ENCODE measurements at places on chromosomes 5 and 9.

DNA sequence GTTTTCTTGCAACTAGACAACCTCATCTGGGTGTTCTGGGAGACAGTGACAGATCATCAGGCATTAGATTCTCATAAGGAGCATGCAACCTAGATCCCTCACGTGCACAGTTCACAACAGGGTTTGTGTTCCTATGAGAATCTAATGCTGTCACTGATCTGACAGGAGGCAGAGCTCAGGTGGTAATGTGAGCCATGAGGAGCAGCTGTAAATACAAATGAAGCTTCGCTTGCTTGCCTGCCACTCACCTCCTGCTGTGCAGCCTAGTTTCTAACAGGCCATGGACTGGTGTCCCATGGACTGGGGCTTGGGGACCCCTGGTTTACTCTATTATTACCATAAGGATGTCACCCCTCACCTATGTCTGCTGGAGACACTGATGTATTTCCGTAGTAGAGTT lies 166.8 kb downstream of the PSAT1 start:
- DNase-seq: no peak

GRCh38 chr5:129063483-129064113 lies 31.0 kb upstream of the ISOC1 start:
- DNase-seq: no peak

DNA sequence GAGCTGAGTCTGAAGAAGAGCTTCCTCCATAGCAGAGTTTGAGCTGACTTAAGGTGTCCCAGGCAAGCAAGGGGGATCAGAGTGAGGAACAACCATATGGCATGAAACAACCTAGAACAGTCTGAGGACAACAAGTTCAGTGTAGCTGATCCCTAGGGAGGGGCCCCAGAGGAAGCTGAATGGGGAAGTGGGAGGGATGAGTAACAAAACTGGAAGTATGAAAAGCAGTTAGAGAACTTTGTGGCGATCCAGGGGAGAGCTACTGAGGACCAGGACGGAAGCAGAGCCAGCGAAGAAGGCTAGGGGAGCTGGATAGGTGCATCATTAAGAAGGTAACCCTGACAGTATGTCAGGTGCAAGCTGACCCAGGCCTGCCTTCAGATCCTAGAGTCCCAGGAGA lies 580.8 kb downstream of the BNC2 start:
- no peak for DNase-seq

DNA sequence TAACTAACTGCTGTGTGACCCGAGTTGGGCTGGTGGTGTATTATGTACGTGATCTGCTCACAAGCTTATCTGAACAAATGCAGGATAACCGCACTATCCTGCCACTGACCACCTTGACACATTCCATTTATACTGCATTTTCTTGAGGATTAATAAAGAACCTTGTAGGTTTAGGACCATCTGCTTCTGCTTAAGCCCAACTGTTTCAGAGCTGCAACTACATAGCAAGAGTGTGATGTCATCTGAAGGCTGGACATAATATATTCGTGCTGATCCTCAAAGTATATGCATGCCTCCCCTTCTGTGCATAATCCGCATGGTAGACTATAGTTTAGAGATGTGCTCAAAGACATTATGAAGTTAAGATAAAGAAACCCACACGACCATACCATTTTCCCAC lies 435.9 kb downstream of the BNC2 start:
- no peak for DNase-seq

GRCh38 chr9:22103685-22104575 lies 94.8 kb upstream of the CDKN2B start:
- no peak for DNase-seq

GRCh38 chr5:137735555-137736284 lies at the start of gene KLHL3:
Gene KLHL3, minus strand, starts transcription at chr5:137736089. Its CDS starts 443 bp downstream, at chr5:137735646.
- DNase-seq: no peak

DNA sequence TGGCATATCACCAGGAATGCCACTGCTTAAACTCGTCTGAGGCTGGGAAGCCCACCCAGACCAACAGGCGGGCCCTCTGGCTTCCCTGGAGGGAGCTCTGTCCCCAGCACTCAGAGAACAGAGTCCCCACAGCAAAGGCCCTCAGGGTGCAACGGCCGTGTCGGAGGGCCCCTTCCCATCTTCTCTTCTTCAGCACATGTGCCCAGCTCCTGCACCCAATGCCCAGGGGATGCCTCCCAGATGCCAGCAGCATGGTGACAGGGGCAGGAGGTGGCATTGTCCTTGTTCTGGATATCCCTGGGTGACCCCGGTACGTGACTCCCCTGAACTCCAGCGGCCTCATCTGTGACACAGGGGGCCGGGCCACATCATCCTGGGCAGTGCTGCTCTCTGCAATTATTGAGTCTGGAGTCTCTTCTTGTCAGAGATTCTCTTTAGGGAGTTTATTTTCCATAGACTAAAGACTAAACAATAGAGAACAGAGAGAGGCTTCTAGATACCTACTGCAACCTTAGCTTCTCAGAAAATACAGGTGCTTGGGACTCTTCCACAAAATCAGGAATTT lies 13.6 kb upstream of the OLFM1 start:
- DNase-seq: no peak

DNA sequence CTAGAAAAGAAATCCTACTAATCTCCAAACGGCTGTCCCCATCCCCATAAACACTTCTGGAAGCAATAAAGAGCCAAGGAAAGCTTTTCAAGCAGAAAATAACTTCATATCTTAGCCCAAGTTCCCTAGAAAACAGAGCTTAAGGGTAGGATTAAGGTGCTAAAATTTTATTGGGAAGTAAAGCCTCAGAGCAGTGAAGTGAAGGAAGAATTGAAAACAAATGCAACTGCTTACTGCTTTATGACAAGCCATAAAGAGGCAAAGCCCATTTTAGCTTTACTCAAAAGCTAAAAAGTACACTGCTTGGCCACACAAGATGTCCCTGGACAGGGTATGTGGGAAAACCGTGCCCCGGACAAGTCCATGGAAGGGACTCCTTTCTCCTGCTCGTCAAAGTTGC lies 59.7 kb downstream of the APTX start:
- DNase-seq: no peak

DNA sequence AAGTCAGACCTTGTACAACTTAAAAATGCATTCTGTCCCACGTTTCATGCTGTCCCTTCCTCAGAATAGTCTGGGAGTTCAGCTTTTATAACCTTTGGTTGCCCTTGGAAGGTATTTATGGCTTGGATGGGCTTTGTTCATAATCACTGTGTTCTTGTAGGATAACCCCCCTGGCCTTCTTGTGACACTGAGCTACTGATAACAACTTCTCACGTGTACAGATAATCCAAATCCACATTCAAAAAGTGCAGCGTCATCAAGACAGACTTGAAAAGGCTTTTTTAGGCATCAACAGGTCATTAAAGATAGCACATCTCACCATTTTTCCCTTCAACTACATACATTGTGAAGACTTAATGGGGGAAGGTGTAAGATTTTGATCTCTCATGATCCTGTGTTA lies 42.0 kb downstream of the SLC1A3 start:
- DNase-seq: no peak

DNA sequence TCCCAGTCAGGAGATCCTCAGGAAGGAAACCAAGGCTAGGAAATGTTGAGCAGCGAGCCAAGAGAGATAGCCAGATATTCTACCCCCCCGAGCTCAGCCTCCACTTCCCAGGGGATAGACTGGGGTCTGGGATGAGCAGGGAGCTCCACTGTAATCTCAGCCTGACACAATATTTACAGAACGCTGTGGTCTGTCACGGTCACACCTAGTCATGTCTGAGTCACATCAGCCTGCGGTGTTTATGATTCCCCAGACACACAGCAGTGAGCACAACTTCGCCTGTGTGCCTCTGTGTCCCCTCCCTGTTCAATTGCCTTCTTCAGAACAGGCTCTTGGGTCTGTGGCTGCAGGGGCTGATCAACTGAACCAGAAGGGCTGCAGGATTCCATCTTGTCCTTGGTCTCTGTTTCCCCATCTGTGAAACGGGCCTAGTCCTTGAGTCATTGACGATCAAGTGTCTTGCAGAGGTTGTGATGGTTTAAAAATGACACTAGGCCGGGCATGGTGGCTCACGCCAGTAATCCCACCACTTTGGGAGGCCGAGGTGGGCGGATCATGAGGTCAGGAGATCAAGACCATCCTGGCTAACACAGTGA lies 8.6 kb upstream of the PRRX2 start:
- no peak for DNase-seq

DNA sequence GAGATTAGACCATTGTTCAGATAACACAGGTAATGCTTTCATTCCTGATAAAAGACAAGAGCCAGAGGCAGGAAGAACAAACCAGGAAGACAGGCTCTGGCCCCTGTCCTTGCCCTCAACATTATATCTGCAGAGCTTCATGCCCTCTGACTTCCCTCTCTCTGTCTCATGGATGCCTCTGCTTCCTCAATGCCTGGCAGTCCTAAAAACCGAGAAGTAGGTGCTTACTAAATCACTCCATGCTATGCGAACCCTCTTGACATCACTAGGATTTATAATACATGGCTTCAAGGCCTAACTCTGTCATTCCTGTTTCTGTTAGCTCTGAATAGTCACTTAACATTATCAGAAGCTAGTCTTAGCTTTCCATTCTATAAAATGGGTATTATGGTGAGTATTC lies 117.8 kb downstream of the TLR4 start:
- no peak for DNase-seq

DNA sequence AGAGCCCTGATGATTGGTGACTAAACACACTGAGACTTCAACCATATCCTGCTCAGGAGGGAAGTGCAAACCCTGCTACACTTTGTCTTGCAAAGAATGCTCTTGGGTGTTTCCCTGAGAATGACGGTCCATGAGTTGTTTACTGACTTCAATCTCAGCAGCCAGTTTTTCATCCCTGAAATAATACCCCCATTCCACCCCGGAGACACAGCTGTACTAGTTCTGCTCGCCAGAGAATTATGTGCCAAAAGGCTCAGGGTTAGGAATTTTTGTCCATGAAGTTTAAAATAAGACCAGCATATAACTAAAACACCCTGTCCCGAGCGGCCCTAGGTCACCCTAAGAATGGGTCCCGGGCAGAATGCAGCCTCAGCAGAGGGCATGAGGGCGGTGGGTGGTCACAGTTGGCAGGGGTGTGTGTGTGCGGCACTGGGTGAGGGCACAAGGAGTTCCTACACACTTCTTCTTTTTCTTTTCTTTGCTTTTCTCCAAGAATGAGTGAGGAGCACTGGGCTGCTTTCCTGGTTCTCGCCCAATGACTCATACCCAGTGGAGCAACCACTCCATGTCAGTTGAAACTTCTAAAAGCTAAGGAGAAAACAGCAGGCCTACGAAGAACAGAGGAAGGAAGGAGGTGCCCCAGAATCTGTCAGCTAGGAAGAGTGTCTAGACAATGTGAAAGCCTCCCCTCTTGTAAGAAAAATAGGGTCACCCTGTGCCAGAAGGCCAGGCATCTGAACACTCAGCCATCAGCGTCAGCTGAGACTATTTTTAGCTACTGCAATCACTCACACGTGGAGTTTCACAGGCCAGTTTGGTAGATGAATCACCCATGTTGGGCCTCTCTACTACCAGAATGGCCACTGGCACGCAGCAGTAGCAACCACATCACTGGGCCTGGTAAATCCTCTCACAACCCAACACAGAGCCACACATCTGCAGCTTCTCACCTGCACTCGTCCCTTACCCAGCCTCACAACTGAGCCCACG lies 105.9 kb downstream of the DPYSL3 start:
- no peak for DNase-seq

- DNase-seq: no peak
Measured at GRCh38 chr9:122109035-122109813, 16.1 kb upstream of the TTLL11 start.

DNA sequence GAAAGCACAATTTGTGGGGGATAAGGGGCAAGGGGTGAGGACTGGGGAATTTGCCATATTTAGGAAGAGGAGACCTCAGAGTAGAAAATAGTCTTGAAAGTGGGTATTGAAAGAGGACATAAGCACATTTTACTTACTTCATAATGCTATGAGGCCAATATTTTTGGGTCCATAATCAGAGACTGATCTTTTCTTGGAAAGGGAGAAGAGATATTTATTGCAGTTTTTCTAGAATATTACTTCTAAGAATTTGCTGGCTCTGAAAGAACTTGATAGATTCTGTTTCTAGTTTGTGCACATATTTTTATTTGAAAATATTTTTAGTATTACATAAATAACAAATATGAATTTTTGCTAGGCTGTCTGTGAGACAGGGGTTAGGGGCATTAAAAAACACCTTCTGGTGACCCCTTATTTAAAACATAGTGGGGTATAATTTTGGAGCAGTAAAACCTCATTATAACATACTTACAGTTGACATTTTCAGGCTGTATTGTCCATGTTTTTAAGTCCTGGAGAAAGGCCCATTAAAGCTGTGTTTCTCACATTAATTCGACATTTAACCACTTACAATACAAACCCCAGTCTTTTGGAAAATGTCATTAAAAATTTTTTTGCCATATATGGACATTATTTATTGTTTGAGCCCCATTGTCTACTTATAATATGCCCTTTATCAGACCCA lies 118.9 kb upstream of the NFIB start:
- no peak for DNase-seq

GRCh38 chr5:71925608-71926091 lies 181.6 kb upstream of the MAP1B start:
- no peak for DNase-seq

- no peak for DNase-seq
Measured at GRCh38 chr9:72743836-72744235, 209.0 kb downstream of the ALDH1A1 start.

GRCh38 chr9:113474360-113475028 lies 11.0 kb downstream of the RGS3 start:
- no peak for DNase-seq

GRCh38 chr5:94157704-94158539 lies 416.5 kb upstream of the POU5F2 start:
- no peak for DNase-seq

DNA sequence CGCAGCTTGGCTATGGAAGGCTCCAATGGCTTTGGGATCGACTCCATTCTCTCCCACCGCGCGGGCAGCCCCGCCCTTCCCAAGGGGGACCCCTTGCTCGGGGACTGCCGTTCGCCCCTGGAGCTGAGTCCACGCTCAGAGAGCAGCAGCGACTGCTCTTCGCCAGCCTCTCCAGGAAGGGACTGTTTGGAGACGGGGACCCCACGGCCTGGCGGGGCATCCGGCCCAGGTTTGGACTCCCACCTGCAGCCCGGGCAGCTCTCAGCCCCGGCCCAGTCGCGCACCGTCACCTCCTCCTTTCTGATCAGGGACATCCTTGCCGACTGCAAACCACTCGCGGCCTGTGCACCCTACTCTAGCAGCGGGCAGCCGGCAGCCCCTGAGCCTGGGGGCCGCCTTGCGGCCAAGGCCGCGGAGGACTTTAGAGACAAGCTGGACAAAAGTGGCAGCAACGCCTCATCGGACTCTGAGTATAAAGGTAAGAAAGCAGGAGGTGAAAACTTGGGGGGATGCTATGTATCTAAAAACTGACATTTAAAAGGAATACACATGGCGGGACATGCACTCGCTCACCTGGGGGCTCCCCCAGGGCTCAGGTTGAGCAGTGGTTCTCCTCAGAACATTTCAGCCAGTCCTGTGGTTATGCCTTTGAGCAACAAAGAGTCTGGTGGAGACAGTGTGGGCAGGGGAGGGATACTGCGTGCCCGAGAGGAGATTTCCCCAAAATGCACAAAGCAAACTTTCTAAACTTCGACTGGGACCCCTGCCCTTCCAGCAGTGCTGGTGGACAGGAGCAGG lies 579 bp downstream of the BARHL1 start:
- no peak for DNase-seq
